ENCODE measurements at places on chromosomes 11 and 22. TPM values are rescaled to one million over a fixed set of nuclear protein-coding genes. Genes with fewer than 3 reads are reported as not detected.

Gene MRPL49
- 78.6 TPM for total RNA-seq

Gene SLC22A9
- not detected for total RNA-seq

Gene OR2D2
- total RNA-seq: not detected

Gene DLG2
- 9.8 TPM for total RNA-seq

Gene TYR
- total RNA-seq: not detected

Gene MUC5AC
- total RNA-seq: 7.3 TPM

Gene RAG2
- total RNA-seq: not detected

Gene LRRC4C
- total RNA-seq: 1.2 TPM

Gene MIF
- total RNA-seq: 326 TPM

Gene C11orf65
- 2.1 TPM for total RNA-seq

Gene GTSE1
- not detected for total RNA-seq

Gene CHRM4
- 0.34 TPM for total RNA-seq

Gene ABTB2
- total RNA-seq: 6.3 TPM

Gene NFAM1
- 16.0 TPM for total RNA-seq

Gene FBLN1
- total RNA-seq: 337 TPM

Gene TTC28
- total RNA-seq: 41.8 TPM

Gene EIF3M
- total RNA-seq: 120 TPM

Gene TNNI2
- 26.9 TPM for total RNA-seq

Gene OOSP4B
- not detected for total RNA-seq

Gene GLB1L3
- 0.94 TPM for total RNA-seq

Gene TSGA10IP
- 0.17 TPM for total RNA-seq

Measured in upper lobe of left lung (tissue), 6 donors.